Gastroesophageal sphincter (tissue), 4 donors: ENCODE measurements at places on chromosomes 6 and 20. TPM values are rescaled to one million over a fixed set of nuclear protein-coding genes. Genes with fewer than 3 reads are reported as not detected.

GRCh38 chr6:129475477-129476247, 234.3 kb downstream of the ARHGAP18 start:
- ATAC-seq = no peak
- peaks cover 4% of the 10 kb centered on the region for H3K4me1 ChIP-seq
- no peak overlapping the region for H3K27ac ChIP-seq
- H3K27me3 ChIP-seq = no peaks in the 10 kb centered on the region
- no peaks in the 10 kb centered on the region for H3K36me3 ChIP-seq

DNA sequence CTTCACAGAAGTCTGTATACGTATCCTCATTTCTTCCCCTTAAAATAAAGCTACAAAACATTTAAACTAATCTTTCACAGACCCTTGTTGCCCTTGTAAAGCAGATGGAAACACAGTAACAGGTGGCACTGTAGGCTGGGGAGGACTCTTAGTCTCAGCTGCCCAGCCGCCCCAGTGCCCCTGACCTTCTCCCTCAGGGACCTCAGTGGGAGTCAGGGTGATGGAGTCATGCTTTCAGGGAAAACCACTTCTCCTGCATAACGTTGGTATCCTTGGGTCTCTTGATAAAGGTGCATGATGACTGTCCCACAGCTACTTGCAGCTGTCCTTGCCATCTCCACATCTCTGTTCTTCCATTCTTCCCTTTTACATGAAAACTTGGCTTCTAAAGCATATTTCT, 198.6 kb downstream of the CDKAL1 start:
- H3K4me1 ChIP-seq = peaks cover 5% of the 10 kb centered on the region
- H3K27ac ChIP-seq = no peak overlapping the region
- H3K27me3 ChIP-seq = no peaks in the 10 kb centered on the region
- ATAC-seq = no peak
- H3K36me3 ChIP-seq = no peaks in the 10 kb centered on the region

FKBP5 gene
- total RNA-seq = 469 TPM

DNA sequence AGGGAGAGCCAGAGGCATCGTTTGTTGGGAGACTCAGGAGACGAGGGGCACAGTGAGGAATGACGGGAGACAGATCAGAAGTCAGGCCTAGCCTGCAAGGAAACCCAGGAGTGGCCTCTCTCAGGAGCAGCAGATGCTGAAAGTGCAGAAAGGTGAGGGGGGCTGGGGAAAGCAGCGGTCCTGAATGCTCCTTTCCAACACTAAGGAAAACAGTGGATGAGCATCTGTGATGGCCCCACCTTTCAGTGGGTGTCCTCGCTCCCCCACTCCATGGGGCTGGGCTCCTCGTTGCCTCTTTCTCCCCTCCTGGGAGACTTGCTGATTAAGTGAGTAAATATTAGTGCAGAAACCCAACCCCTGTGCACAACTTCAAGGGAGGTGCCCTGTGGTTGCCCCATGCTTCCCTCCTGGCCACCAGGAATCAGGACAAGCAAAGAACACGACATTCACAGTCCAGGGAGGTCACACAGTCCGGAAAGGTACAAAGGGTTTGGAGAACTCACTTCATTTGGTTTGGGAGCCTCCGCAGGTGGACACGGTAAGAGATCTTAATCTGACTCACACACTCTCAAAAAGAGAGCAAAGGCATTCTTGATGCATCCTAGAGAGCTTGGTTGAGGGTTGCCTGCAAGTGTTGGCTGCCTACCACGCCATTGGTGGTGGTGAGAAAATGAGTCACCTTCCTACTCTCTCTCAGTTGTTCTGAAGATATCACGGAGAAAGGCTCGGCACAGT, 9.7 kb upstream of the BPIFB1 start:
- H3K4me3 ChIP-seq = no peak overlapping the region
- no peaks in the 10 kb centered on the region for H3K36me3 ChIP-seq
- H3K27ac ChIP-seq = no peak overlapping the region
- H3K4me1 ChIP-seq = no peaks in the 10 kb centered on the region

DNA sequence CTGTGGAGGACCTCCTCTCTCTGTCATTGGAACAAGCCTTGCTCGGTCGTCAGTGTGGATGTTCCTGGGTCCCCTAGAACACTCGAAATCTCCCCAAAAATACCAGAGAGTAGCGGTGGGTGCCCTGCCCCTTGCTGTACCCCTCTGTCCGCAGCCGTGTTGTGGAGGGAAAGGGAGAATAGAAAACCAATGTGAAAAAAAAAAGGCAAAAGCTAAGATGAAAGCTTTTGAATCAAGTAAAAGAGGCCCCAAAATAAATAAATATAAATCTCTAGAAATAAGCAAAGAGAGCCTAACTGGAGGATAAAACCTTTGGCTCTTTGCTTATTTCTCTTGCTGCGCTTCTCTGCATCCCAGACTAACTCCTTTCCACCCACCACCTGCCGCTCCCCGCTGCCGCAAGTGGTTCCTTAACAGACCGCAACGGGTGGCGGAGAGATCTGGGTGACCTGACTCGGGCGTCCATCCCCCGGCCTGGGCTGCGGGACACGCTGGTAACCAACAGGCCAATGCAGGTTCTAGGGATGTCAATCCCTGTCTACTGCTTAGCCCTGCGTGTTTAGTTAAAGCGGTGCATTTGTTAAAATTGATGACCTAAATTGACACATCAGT, 110.0 kb downstream of the GPX5 start:
- H3K27ac ChIP-seq = no peak overlapping the region
- peaks cover 92% of the 10 kb centered on the region for H3K27me3 ChIP-seq
- ATAC-seq = no peak
- peaks cover 17% of the 10 kb centered on the region for H3K4me1 ChIP-seq
- peak overlapping the region; percentile 30 for H3K4me3 ChIP-seq
- no peaks in the 10 kb centered on the region for H3K36me3 ChIP-seq

SNX21 gene
- 45.9 TPM for total RNA-seq

GRCh38 chr20:36205026-36205425, 31.3 kb upstream of the AAR2 start:
- H3K27ac ChIP-seq = no peak overlapping the region
- no peaks in the 10 kb centered on the region for H3K27me3 ChIP-seq
- peaks cover 9% of the 10 kb centered on the region for H3K4me1 ChIP-seq
- ATAC-seq = no peak
- no peak overlapping the region for H3K4me3 ChIP-seq

SLC35D3 gene
- not detected for total RNA-seq

DNA sequence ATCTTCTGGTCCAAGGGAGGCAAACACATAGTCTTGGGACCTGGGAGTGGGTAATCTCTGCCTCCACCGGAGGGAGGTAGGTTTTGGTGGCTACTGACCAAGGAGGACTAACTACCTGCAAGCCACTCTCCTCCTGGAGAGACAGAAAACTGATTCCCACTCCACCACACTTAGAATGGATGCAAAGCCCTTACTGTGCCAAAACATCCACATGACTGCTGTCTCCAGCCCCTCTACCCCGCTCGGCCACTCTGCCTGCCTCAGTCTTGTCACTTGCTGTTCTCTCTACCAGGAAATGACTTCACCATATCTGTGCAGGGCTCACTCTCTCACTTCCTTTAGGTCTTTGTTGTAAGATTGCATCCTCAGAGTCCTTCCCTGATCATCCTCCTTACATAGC, 129.5 kb upstream of the ARG1 start:
- no peak overlapping the region for H3K4me3 ChIP-seq
- no peak for ATAC-seq
- no peaks in the 10 kb centered on the region for H3K4me1 ChIP-seq
- no peaks in the 10 kb centered on the region for H3K27me3 ChIP-seq

GRCh38 chr6:122994256-122994655, 1.8 kb upstream of the CLVS2 start:
- H3K4me3 ChIP-seq = no peak overlapping the region
- ATAC-seq = no peak
- no peaks in the 10 kb centered on the region for H3K36me3 ChIP-seq

DNA sequence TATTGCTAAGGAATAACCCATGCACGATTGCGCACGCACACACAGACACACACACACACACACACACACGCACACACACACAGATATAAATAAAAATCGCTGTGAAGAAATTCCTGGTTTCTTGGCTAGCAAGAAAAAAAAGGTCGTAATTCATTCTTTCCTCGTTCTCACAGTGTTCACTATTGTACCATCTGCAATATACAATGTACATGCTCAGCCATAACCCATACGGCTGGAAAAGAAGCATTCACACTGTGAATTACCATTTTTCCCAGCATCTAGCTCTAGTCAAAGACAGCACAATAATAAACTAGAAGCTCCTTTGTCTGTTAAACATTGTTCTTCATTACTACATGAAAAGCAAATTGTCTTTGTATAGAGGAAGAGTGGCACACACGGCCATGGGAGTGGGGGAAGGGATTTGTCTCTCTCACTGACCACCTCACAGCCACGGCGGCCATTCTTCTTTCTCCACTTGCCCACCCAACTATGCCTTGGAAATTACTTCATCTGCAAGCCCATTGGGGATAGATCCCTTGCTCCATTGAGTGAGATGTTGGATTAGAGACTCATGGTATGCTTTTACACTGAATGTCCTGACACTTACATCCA, 115.3 kb upstream of the ID4 start:
- no peaks in the 10 kb centered on the region for H3K27me3 ChIP-seq
- no peak overlapping the region for H3K27ac ChIP-seq
- no peaks in the 10 kb centered on the region for H3K4me1 ChIP-seq
- ATAC-seq = no peak
- H3K36me3 ChIP-seq = no peaks in the 10 kb centered on the region
- H3K4me3 ChIP-seq = no peak overlapping the region

DNA sequence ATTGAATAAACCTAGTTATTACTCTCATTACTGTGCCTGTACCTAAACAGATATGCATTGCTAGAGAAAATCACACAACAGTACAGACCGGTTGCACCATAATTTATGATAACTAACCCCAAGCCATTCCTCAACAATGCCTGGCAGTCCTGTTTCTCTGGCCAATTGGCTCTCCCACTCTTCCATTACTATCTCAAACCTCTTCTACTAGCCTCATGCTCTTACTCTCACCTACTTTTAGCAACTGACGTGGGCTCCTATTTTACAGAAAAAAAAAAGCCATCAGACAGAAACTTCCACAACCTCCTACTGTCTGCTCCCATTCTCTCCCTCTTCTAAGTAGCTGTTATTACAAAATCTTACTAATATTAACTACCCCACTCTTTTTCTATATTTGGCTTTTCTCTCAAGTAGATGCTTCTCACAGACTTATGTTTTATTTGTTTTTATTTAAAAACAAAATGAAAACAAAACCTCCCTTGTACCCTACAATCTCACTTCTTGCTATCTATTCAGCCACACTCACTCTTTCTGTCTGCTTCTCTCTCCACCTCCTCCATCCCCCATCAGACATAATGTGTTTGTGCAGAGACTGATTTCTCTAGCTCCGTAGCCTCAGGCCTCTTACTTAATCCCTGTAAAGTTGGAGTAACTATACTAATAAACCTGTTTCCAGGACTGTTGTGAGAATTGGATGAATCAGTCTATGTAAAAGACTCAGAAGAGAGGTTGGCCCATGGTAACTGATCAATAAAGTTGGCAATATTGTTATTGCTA, 9.1 kb downstream of the GOPC start:
- no peak overlapping the region for H3K27ac ChIP-seq
- H3K4me3 ChIP-seq = no peak overlapping the region
- no peaks in the 10 kb centered on the region for H3K4me1 ChIP-seq
- peaks cover 32% of the 10 kb centered on the region for H3K36me3 ChIP-seq

- H3K27me3 ChIP-seq = no peaks in the 10 kb centered on the region
- no peak overlapping the region for H3K27ac ChIP-seq
- peaks cover 13% of the 10 kb centered on the region for H3K36me3 ChIP-seq
- ATAC-seq = peak; percentile 92
- H3K4me3 ChIP-seq = no peak overlapping the region
These were observed 78.8 kb downstream of the CDS2 start for GRCh38 chr20:5205348-5206210.

SIRPA gene
- total RNA-seq = 31.7 TPM

NRN1 gene
- 22.7 TPM for total RNA-seq

- peak; percentile 65 for ATAC-seq
- peak overlapping the region; percentile 15 for H3K27ac ChIP-seq
- no peaks in the 10 kb centered on the region for H3K27me3 ChIP-seq
- H3K4me1 ChIP-seq = peaks cover 25% of the 10 kb centered on the region
- no peak overlapping the region for H3K4me3 ChIP-seq
These were observed 62.4 kb downstream of the TNFRSF21 start for GRCh38 chr6:47247227-47247797.
